ENCODE measurements at places on chromosomes 2 and 18.
A peak's percentile ranks its signal among the peaks of the same experiment; 100 is the strongest.

- no peak for DNase-seq
Observed at GRCh38 chr2:53752385-53752784, 15.2 kb upstream of the CHAC2 start.

GRCh38 chr18:47545613-47546012, 294.2 kb upstream of the SKOR2 start:
- DNase-seq: no peak

DNA sequence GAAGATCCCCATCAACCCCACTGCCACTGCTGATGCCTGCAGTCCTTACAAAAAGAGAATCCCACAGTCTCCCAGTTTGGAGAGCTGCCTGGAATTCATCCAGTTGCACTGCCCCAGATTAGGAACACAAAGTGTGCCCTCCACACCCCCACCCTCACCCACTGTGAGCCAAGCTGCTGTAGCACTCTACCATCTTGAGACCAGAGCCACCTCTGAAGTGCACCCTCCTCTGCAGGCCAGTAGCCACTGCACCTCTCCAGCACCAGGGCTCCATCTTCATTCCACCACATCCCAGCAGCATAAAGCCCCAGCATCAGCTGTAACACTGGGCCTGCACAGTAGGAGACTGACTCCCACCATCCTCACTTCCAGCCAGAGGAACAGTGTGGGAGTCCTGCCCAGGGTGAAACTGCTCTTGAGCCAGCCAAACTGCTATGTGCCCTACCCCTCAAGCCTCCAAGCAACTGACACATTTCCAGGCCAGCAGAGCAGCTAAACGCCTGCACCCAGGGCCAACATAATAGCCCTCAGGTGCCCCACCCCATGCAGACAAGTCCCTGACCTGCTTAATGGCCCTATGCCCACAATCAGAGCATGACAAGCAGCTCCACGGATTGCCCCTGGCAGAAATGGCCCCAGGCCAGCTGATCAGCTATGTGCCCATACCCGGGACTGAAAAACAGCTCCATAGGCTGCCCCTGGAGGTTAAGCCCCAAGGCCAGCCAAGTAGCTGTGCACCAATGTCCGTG, 206.0 kb downstream of the ATAD2B start:
- DNase-seq: no peak

DNA sequence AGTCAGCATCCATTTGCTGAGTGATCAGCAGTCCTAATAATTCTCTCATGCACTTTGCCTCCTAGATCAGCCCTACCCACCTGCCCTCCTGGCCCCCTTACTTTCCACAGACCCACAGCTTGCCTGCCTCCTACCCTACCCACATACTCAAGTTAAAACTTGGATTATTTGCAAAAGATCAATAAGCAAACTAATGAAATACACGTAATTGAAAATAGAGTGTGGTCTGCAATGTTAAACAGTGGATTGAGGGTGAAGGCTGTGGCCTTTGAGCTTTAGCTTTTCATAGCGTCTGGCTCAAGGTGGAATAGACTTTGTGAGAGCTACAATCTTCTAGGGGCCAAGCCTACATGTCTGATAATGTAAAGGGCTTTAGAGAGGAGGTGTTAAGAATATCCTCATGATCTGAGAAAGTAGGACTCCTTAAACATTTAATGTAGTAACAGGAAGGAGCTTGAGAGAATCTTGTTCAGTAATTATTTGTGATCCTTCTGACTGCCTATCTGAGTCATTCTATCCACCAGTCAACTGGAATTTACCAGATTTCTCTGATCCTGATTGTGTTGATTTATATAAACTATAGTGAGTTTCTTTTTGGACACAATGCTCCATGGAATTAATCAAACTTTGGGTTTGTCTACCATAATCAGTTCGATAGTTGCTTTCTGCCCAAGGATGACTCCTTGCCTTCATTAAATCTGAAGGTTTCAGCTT, 310.0 kb downstream of the HRH4 start:
- no peak for DNase-seq

DNA sequence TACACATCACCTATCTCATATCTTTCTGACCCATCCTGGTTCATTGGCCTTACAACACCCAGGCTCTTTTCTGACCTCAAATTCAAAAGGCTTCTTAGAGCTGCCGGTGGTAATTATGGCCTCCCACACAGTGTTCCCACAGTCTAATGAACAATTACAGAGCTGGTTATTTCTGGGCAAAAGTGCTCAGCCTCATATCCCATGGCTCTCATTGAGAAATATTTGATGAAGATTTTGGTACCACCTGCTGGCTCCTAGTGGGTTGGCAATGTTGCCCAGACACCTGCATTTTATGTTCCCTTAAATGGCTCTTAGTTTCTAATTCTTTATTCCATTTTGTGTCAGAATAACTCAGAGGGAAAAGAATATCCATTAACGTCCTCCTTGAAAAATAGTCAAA, 20.1 kb upstream of the SCYGR2 start:
- no peak for DNase-seq

DNA sequence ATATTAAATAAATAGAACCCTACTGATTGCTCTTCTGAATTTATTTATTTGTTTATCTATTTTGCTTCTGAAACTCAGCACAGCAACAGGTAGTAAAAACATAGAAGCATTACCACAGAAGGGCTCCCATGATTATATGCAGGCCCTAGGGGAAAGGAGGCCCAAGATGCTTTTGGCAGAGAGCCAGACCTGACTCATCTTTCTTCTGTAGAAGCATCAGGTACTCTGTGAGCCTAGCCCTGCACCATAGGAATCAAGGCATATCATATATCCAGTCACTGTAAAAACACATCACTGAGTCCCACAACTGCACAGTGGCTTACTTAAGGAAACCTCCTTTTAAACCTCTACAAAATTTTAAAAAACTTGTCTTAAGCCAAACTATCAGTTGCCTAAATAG, 1.8 kb downstream of the SCN9A start:
- no peak for DNase-seq

GRCh38 chr18:66571845-66572244, 32.0 kb downstream of the CDH19 start:
- no peak for DNase-seq

DNA sequence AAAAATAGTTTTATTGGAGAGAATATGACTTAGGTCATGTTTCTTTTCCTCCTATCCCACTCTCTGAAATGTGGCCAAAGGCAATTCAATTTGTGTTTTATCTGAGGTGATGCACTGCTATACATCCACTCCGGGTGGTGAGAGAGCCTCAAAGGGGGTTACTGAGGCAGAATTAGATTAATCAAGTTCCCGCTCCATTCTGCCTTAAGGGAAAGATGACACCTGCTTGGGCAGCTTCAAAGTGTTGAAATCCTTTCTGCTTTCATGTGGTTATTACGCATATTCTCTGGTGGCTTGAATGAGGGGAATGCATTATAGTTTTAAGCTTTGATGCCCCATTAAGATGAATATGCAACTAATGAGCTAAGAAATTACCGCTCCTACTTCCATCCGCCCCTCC, 213.0 kb upstream of the TMEFF2 start:
- no peak for DNase-seq

- no peak for DNase-seq
Observed at GRCh38 chr2:19654310-19655090, 247.3 kb downstream of the TTC32 start.

GRCh38 chr2:113123726-113124125, 3.7 kb upstream of the IL1RN start:
- DNase-seq: no peak

DNA sequence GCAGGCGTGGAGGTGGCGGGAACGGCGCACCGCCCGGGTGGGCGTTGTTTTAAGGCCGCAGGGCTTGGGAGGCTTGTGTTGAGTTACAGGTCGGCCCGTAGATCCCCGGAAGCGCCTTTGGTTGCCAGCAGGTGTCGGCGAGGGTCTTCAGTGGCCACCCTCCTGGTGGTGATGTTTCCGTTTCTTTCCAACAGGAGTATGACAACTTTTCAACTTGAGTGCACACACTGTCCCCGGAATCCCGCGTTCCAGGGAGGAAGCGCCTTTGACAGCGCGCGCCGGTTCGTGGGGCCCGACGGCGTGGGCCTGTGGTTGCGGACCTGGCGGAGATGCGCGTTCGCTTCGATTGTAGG, 1.0 kb upstream of the HDAC4 start:
- DNase-seq: peak; percentile 33

GRCh38 chr2:191923652-191923997, 76.7 kb upstream of the CAVIN2 start:
- no peak for DNase-seq

DNA sequence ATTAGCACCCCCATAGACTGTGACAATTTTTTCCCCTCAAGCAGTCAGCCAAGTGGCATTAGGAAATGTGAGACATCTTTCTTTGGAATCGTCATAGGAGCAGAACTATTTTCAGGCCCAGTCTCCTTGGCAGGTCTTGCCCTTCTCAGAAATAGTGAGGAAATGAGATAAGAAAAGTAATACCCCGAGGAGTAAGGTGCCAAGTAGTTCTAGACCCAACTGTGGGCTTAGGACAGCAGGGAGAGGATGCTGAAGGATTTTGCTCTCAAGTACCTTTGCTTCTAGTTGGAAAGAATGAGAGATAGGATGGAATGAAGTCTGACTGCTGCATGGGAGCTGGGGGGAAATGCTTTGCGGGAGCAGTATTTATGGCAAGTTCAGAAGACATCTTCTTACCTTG, 31.8 kb downstream of the PRKCE start:
- no peak for DNase-seq

DNA sequence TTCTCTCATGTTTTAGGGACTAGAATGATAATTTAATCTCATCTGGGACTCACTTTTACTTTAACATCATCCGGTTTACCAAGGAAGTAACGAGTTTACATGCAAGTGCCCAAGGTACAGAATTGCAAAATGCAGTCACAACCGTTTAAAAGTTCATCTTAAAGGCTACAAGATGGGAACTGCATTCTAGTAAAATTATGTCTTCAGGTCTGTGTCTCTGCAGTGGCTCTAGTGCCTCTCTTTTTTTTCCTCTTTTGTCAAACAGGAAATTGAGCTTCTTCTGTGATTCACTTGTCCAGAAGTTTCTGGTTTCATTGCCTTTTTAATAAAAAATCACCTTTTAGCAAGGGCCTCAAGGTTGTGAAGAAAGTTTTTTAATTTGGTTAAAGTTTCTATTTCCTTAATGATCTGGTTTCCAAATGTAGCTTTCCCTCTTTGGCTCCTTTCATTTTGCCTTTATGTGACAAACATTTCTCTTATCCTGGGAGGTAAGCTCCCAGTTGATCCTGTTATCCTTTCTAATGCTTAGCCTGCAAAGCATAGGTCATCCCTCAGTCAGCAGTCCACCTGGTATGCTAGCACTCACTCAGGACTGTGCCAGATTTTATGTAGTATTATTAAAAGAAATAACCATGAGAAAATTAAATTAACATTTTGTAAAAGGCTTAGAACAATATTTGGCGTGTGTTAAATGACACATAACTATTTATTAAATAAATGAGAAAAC, 2.4 kb downstream of the GLS start:
- DNase-seq: no peak

DNA sequence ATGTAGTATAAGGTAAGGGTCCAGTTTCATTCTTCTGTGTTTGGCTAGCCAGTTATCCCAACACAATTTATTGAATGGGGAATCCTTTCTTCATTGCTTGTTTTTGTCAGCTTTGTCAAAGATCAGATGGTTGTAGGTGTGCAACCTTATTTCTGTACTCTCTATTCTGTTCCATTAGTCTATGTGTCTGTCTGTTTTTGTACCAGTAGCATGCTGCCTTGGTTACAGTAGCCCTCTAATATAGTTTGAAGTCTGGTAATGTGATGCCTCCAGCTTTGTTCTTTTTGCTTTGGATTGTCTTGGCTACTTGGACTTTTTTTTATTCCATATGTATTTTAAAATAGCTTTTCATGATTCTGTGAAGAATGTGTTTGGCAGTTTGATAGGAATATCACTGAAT, 222.1 kb downstream of the XIRP2 start:
- no peak for DNase-seq
